ENCODE measurements at places on chromosomes 7 and 10. TPM values are rescaled to one million over a fixed set of nuclear protein-coding genes. Genes with fewer than 3 reads are reported as not detected.

- no peak overlapping the region for H3K4me3 ChIP-seq
- peaks cover 39% of the 10 kb centered on the region for H3K36me3 ChIP-seq
- H3K27me3 ChIP-seq, result no peaks in the 10 kb centered on the region
- H3K4me1 ChIP-seq, result peaks cover 46% of the 10 kb centered on the region
- no peak for DNase-seq
- H3K27ac ChIP-seq, result no peak overlapping the region
These were observed 98.7 kb upstream of the DNAJB6 start for GRCh38 chr7:157238087-157238486.

DNA sequence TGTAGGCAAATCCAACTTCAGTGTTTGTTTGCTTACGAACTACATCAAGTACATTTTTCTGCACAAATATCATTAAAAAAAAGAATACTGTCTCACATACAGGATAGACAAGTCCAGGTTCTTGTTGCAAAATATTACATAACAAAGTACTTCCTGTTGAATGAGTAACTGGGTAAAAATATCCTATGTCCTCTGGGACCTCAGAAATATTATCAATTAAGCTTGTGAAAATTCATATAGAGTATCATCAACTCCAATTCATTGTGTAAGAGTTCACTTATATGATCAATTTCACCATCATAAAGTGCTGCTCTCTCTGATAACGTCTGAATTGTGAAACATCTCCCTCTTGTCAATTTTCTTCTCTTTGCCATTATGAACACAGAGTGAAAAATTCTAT lies 22.6 kb downstream of the HERC4 start:
- peaks cover 8% of the 10 kb centered on the region for H3K27me3 ChIP-seq
- peaks cover 67% of the 10 kb centered on the region for H3K4me1 ChIP-seq
- H3K4me3 ChIP-seq, result no peak overlapping the region
- peaks cover 54% of the 10 kb centered on the region for H3K36me3 ChIP-seq
- peak overlapping the region; percentile 78 for H3K27ac ChIP-seq

The MIOS gene
- 35.8 TPM for total RNA-seq

The LGI1 gene
- total RNA-seq, result not detected

The CYP3A4 gene
- total RNA-seq, result not detected

The ZNF862 gene
- total RNA-seq, result 6.8 TPM

GRCh38 chr10:124287071-124287685 lies 131.5 kb downstream of the OAT start:
- H3K4me3 ChIP-seq, result no peak overlapping the region
- H3K4me1 ChIP-seq, result no peaks in the 10 kb centered on the region
- DNase-seq, result no peak
- peaks cover 7% of the 10 kb centered on the region for H3K27me3 ChIP-seq

DNA sequence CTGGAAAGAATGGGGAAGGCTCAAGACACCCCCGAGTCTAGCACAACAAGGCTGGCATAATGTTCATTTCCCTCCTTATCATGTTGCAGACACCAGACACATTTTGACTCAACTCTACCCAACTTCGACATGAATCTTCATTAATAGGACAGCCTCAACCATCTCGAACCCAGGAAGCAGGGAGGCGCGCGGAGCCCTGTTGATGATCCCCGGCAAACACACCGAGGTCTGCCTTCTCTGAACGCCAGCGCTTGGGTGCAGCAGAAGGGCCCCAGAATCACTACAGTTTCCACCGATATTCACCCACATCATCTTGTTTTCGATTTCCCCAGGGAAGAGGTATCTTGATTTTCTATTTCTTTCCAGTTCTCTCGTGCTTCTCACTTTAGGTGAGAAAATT lies 563.6 kb downstream of the TCERG1L start:
- DNase-seq, result no peak
- no peak overlapping the region for H3K27ac ChIP-seq
- H3K4me3 ChIP-seq, result no peak overlapping the region
- H3K27me3 ChIP-seq, result peaks cover 2% of the 10 kb centered on the region
- H3K36me3 ChIP-seq, result peaks cover 17% of the 10 kb centered on the region

DNA sequence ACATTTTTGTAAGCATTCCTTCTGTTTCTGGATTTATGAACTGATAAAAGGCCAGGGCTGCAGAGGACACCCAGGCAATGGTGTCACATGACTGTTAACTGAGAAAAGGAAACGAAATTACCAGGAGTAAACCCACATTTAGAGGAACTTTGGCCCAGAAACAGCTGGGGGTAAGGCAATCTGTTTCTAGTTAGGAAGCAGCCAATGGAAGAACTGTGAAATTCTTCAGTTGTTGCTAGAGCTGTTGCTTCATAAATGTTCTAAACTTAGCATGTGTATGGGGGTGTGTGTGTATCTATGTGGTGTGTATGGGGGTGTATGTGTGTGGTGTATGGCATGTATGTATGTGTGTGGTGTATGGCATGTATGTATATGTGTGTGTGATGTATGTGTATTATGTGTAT lies 11.8 kb upstream of the PDCD4 start:
- H3K36me3 ChIP-seq, result no peaks in the 10 kb centered on the region
- no peak overlapping the region for H3K4me3 ChIP-seq
- peak; percentile 70 for DNase-seq
- H3K27ac ChIP-seq, result peak overlapping the region; percentile 23
- H3K4me1 ChIP-seq, result peaks cover 40% of the 10 kb centered on the region
- H3K27me3 ChIP-seq, result no peaks in the 10 kb centered on the region

DNA sequence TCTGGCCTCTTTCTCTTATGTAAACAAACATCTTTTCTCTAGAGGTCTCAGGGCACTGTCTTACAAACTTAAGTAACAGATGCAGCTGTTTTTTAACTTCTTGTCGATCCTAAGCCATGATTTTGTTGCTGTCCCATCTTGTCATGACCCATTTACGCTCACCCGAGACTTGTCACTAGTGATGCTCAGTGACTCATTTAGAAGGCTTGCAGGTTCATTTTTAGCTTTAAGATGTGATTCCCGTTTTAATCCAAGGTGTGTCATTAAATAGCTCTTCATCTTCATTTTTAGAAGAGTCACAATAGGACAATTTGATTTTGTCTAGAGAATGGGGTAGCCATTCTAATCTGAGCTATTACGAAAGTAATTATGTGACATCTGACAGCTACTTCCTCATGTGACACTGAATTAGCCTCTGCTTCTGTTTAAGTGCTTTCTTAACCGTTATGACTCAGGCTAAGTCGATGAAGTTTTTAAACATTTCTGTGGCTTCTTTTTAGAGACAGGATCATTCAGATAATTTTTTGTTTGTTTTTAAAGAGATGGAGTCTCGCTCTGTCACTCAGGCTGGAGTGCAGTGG lies 42.7 kb downstream of the SPDYE5 start:
- H3K27me3 ChIP-seq, result peaks cover 5% of the 10 kb centered on the region
- H3K4me1 ChIP-seq, result peaks cover 32% of the 10 kb centered on the region
- H3K4me3 ChIP-seq, result peak overlapping the region; percentile 67
- DNase-seq, result peak; percentile 78
- peak overlapping the region; percentile 71 for H3K27ac ChIP-seq

The FEZF1 gene
- total RNA-seq, result not detected

The CYP2C19 gene
- total RNA-seq, result not detected

The ASB10 gene
- not detected for total RNA-seq

GRCh38 chr10:60374836-60375235 lies 14.8 kb downstream of the ANK3 start:
- H3K4me3 ChIP-seq, result no peak overlapping the region
- no peaks in the 10 kb centered on the region for H3K36me3 ChIP-seq
- no peaks in the 10 kb centered on the region for H3K27me3 ChIP-seq
- DNase-seq, result no peak
- H3K27ac ChIP-seq, result no peak overlapping the region
- peaks cover 26% of the 10 kb centered on the region for H3K4me1 ChIP-seq

DNA sequence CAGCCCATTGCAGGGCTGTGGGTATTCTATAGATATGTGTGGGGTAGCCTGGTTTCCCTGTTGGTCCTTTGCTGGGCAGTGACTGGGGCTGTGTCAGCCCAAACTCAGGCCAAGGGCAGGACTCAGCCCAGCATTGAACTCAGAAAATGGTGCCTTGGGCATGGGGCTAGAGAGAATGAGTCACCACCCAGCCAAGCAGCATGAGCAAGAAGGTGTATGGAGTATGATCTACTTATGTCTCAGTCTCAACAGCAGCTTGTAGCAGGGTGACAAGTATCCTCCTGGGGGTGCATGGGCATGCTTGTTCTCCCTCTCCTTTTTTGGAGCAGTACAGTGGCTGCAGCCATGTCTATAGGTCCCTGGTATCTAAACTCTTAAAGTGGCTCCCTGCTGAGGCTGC lies 32.0 kb downstream of the STK31 start:
- no peak for DNase-seq
- no peaks in the 10 kb centered on the region for H3K4me1 ChIP-seq
- peaks cover 4% of the 10 kb centered on the region for H3K27me3 ChIP-seq
- no peak overlapping the region for H3K27ac ChIP-seq
- H3K36me3 ChIP-seq, result no peaks in the 10 kb centered on the region
- no peak overlapping the region for H3K4me3 ChIP-seq

DNA sequence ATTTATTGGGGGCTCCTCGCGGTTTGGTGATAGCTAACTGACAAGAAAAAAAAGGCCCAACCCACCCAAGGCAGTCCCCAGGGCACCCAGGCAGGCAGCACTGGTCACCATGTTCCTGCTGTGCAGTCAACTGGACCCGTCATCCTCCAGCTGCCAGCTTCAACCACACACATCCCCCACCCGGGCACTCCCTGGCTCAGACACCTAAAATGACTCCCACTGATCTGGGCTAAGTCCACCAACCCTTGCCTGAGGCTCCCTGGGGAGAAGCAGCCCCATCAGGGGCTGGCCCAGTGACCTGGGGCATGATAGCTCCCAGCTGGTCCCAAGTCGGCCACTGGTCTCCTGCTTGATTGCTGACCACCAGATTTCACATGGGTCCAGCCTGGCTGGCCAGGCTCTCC lies 161.8 kb downstream of the NRF1 start:
- peaks cover 15% of the 10 kb centered on the region for H3K27me3 ChIP-seq
- no peaks in the 10 kb centered on the region for H3K36me3 ChIP-seq
- H3K27ac ChIP-seq, result no peak overlapping the region
- H3K4me3 ChIP-seq, result no peak overlapping the region
- DNase-seq, result no peak

DNA sequence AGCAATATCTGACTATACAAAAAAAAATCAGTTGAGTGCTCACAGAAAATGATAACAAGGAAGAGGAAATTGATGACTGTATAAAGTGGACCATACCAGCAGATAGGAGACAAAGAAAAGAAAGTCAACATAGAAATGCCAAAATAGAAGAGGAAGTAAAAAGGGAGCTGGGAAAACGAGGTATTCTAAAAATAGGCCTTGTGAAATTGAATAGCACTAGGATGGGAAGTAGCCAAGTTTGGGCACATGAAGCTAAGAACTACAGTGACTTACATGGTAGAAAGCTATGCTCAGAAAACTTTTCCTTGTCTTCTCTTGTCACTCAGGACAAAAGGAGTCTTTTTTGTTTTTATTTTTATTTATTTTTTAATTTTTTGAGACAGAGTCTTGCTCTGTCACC lies 76.2 kb upstream of the APBB1IP start:
- H3K4me1 ChIP-seq, result no peaks in the 10 kb centered on the region
- no peak overlapping the region for H3K27ac ChIP-seq
- H3K36me3 ChIP-seq, result no peaks in the 10 kb centered on the region
- no peak overlapping the region for H3K4me3 ChIP-seq
- no peaks in the 10 kb centered on the region for H3K27me3 ChIP-seq

- no peaks in the 10 kb centered on the region for H3K36me3 ChIP-seq
- no peak for DNase-seq
- H3K4me3 ChIP-seq, result no peak overlapping the region
- H3K27ac ChIP-seq, result no peak overlapping the region
- H3K27me3 ChIP-seq, result no peaks in the 10 kb centered on the region
- peaks cover 19% of the 10 kb centered on the region for H3K4me1 ChIP-seq
These were observed 213.9 kb downstream of the CREB5 start for GRCh38 chr7:28626221-28626620.

DNA sequence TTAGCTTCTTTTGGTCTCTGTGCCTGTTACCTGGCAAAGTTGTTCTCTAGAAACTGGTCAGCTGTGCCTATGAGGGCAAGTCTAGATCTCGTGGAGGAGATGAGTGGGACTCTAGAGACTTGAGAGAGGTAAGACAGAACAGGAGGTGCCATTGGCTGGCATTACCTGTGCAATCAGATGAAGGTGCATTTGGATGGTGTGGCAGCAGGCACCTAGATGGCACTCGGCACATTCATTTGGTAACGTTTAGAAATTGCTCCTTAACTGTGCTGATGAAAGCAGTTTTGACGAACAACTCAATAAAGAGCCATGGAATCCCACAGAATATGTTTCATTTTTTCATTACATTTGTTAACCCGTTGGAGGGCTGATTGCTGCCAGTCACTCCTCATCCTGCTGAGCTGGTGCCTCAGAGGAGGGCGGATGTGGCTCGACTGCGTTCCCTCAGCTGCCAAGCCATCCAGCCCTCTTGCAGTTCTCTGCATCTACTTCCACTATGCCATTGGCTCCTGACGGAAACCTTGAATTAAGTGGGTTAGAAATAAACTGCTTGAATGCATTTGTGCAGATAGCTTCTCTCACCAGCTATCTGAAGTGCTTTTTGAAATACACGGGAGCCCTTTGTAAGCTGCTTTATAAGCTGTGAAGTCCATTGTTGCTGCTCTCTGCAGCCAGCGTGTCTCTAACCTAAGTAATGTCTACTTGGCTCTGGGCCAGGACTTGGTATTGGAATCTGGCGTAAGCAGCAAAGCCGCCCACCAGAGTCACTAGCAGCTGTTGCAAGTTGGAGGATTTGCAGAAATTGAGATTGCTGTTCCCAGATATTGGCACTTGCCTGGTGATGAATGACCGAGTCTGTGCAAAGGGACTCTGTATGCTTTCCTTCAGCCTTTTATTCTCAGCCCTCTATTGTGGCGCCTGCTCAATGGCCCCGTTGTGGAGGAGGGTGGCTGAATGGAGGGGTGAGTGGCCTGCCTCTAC lies 87.4 kb downstream of the LRRC4 start:
- peaks cover 18% of the 10 kb centered on the region for H3K36me3 ChIP-seq
- DNase-seq, result no peak
- H3K27ac ChIP-seq, result no peak overlapping the region
- peaks cover 56% of the 10 kb centered on the region for H3K4me1 ChIP-seq

- peaks cover 6% of the 10 kb centered on the region for H3K4me1 ChIP-seq
- no peak overlapping the region for H3K4me3 ChIP-seq
- H3K27ac ChIP-seq, result no peak overlapping the region
- H3K27me3 ChIP-seq, result peaks cover 22% of the 10 kb centered on the region
- no peak for DNase-seq
These were observed 85.8 kb downstream of the PAXIP1 start for GRCh38 chr7:154916856-154917807.

The SLC26A5 gene
- total RNA-seq, result not detected

GRCh38 chr7:69403169-69403568 lies 195.1 kb upstream of the AUTS2 start:
- no peak for DNase-seq
- no peak overlapping the region for H3K4me3 ChIP-seq
- H3K27ac ChIP-seq, result no peak overlapping the region
- no peaks in the 10 kb centered on the region for H3K36me3 ChIP-seq
- H3K27me3 ChIP-seq, result peaks cover 2% of the 10 kb centered on the region
- H3K4me1 ChIP-seq, result no peaks in the 10 kb centered on the region

The ZP3 gene
- total RNA-seq, result 26.8 TPM

The LIPK gene
- not detected for total RNA-seq

The FFAR4 gene
- total RNA-seq, result not detected

All from HFFc6 (cell line).